ENCODE measurements at places on chromosomes 13 and 19.

- no peak for DNase-seq
These were observed 25.9 kb downstream of the GRIN2D start for GRCh38 chr19:48419158-48419920.

DNA sequence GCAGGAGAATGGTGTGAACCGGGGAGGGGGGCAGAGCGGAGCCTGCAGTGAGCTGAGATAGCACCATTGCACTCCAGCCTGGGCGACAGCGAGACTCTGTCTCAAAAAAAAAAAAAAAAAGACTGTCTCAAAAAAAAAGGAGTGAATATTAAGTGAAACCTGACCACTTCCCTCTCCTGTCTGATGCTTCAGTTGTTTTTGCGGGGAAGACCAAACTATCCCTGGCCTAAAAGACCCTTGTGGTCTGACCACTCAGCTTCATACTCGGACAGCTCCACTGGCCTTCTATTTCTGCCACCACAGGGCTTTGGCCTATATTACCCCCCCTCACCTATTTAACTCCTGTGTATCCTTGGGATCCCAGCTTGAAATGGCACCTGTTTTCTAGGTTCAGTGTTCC is 2.3 kb downstream of the CLASRP start:
- DNase-seq = no peak

DNA sequence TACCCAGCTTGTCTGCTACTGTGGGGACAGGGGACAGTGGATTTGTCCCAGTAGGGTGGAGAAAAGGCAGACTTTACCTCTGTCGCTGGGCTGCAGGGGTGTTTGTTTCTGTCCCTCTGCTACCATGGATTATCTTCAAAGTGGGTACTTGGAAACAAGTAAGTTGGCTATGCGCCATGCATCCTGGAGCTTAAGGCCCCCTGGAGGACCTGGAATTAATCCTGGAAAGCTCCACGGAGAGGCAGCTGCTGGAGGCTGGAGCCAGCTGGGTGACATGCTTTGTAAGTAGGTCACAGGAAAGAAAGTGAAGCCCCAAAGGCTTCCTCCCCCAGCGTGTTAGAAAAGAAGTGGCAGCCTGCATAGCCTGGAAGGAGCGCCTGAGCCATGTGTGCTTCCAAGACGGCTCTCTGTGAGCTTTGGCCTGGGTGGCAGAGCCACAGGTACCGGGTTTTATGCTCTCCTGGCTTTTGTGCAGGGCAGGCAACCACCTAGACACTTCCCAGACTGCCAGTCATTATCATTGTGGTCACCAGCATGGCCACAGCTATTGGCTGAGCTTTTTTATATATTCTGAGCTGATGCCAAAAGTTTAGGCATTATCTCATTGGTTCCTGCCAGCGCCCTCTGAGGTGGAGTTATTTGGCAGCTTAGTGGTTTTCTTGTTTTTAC is 9.5 kb downstream of the B3GLCT start:
- DNase-seq = no peak

- DNase-seq = no peak
These were observed 13.5 kb downstream of the CRYL1 start for GRCh38 chr13:20512042-20512683.

DNA sequence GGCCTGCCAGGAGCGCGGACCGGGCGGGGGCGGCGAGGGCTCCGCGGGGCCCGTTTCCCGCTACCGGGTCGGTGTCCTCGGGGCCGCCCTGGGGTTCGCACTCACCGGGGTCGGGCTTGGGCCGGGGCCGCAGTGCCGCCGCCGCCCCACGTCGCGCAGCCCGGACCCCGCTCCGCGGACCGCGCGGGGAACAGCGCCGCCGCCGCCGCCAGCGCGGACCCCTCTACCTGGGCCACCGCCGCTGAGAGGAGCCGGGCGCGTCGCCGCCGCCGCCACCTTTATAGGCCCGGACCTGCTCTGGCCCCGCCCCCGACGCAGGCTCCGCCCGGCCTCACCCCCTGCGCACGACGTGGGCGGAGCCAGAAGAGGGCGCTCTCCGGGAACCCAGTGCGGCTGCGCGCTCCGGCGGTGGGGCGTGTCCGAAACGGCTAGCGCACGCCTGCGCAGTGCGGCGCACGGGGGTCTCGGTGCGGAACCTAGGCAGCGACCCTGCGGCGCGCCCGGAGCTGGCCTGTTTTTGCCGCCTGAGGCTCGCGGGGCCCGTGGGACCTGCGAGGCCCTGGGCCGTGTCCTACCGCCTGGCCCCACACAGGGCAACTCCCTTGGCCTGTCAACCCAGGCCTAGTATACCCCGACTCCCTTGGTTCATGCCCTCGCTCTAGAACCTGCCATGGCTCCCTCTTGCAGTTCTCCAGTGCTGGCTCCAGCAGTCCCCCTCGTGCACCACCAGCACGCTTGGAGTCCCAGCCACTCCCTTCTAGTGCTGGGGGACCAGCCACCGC is at the start of gene MKNK2:
Gene MKNK2 (minus strand): TSS at position 254 of the 782 bp plus-strand sequence. CDS start 393 bp downstream, outside the sequence.
- peak; percentile 79 for DNase-seq

DNA sequence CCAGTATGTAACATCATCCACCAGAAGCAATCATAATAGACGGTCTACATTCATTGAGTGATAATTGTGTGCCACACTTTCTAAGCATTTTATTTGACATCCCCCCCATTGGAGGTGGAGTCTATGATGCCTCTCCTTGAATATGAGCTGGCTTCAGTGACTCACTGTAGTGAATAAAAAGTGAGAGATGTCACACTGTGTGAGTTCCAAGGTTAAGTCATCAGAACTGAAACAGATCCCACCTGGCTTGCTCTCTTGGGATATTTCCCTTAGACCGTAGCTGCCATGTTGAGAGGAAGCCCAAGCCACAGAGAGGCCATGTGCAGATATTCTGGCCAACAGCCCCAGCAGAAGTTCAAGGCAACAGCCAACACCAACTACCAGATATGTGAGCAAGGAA is 12.6 kb downstream of the RTBDN start:
- no peak for DNase-seq

DNA sequence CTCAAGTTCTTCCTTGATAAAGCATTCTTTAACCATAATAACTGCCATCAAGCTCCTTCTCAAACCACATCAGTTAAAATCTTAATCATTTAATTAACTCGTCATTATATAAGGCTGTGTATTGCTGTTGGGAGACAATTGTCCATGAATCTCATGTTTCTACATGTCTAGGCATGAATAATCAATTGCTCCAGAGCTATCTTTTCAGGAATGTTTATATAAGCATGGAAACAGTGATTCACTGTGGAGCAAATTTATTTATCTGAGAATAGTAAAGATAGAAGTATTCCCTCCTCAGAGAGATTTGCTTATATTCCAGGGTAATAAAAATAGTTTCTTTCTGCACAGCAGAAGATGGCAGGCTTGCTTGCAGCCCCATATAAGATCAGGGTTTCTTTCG is 71.1 kb downstream of the CBY2 start:
- no peak for DNase-seq

DNA sequence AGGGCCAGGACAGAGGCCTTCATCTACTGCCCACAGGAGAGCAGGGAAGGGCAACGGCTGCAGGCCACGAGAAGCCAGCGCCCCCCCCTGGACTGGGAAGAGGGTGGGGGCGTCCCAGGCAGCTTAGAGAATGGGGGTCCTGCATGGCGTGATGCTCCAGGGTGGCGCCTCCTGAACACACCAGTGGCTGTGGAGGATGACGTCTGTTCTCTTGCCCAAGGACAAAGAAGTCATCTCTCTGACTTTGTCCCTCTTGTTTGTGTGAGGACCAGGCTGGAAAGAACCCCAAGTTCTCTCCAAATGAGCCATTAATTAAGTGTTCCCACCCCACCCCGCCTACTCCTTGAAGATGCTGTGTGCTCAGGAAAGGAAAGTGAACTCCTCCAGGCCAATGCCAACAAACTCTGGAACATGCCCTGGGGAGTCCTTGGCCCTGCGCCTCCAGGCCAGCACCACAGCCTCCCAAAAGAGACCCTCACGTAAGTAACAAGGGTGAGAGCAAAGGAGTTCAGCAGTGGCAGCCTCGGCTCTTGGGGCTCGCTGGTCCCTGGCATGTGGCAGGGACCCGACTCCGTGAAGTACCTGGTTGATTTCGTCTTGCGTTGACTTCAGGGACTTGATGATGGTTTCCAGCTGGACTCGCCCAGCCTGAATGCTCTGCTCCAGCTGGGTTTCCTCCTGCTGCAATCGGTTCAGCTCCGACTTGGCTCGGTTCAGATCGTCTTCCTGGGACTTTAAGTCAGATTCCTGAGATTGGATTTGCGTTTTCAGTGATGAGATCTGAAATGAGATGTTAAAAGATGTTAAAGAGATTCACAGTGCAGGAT is 68.4 kb downstream of the EPS15L1 start:
- no peak for DNase-seq

DNA sequence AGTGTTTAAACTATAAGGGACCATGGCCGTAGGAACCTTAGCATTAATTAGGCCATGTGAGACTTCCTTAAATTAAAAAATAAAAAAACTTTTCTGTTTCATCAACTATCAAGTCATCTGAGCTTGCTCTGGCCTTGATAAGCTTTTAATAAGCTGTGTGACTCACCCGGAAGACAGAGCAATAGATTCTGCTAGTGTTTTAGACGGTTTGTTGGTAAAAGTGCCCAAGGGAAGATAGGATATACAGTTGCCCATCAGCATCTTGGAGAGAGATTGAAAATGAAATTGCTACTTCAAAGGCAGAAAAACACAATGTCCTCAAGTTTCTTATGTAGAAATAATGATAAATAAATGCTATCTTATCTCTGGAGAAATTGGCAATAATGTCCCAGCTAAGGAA is 31.2 kb upstream of the RCBTB2 start:
- DNase-seq = no peak

- DNase-seq = no peak
These were observed 4.0 kb downstream of the DDX39A start for GRCh38 chr19:14414926-14415690.

GRCh38 chr19:35783469-35784434 is 8.4 kb downstream of the ARHGAP33 start:
- DNase-seq = no peak

GRCh38 chr19:48560095-48560530 is 8.1 kb downstream of the SULT2B1 start:
- DNase-seq = no peak

DNA sequence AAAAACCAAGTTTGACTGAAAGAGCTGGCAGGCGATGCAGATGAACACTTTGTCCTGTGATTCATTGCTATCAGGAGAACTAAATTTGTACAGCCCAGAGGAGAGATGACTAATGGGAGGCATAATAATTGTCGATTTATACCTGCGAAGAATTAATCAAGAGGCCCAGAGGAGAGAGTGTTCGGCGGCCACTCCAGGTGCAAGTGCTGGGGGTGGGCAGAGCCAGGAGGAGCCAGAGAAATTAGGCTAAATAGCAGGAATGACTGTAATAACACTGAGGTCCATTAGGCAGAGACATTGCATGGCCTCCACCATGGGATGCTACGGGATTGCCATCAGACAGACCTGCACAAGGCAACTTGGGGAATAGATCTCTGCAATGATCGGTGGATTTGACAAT is 107.7 kb upstream of the UQCRFS1 start:
- DNase-seq = no peak

DNA sequence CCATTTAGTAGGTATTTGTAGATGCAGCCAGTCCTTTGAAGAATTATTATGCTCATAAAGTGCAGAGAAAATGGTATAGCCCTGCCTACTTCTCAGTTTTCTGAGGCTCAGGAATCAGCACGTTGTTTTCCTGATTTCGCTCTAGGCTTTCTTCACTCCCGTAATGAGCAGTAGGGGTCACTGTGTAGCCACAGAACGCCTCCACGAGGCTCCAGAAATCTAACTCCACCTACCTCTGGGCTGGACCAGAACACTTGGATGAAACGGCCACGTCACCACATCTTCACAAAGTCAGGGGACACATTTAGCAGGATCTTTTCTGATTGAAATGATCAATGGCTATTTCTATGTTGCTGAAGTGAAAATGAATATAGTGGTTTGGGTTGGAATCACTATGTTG is 49.8 kb upstream of the GTF3A start:
- peak; percentile 64 for DNase-seq

DNA sequence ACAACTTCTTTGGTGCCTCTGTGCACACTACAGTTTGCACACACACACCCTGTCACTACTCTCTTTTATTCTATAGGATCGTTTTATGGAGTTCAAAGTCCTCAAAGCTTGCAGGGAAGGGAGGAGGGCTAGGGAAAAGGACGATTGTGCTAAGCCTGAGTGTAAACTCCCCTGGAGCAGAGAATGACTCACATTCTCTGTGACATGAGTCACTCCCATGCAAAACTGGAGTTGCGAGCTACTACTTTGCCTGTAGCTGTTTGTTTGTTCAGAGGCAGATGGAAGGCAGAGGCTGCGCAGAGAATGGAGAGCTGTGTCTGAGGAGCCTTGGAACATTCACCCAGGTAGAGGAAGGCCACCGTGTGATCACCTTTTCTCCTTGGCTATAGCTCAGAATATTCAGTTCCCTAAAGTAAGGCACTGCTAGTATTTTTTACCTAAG is 80.5 kb upstream of the MBNL2 start:
- peak; percentile 75 for DNase-seq

DNA sequence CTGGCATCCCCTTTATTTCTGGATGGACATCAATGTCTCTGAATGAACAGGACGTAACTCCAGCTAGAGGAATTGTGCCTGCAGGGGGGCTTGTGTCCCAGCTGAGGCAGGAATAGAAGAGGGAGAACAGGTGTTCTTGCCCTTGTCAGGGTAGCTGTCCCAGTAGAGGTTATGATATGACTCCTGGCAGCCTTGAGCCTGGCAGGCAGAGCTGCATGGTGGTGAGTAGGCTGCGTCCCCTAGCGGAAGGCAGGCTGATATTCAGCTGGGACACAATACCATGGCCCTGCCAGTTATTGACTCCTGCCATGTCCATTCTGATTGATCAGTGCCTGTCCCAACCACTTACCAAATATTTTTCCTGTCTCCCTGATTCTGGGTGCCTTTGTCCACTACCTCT is 197.2 kb downstream of the RAP2A start:
- no peak for DNase-seq

DNA sequence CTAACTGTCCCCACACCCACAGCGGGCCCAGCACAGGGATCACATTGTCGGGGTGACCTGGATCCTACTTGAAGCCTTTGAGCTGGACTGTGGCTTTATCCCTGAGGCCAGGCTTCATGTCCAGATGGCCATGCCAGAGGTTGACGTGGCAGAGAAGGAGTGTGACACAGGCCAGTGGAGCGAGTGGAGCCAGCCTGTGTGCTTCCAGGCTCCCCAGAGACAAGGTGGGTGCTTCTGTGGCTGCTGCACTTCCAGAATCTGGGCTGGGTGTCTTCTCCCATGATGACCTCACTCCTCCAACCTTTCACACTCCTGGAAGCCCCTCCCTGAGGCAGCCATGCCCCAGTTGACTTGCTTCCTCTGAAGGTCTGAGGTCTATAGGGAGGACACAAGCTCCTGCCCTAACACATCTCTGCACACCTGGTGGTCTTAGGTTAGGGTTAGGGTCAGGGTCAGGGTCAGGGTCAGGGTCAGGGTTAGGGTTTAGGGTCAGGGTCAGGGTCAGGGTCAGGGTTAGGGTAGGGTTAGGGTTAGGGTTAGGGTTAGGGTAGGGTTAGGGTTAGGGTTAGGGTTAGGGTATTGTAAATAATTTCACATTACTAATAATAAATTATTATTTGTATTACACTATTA is 13.1 kb upstream of the MZF1 start:
- DNase-seq = no peak

- DNase-seq = no peak
These were observed 27.5 kb upstream of the ANKRD10 start for GRCh38 chr13:110942248-110942981.

GRCh38 chr19:53131085-53131590 is 1.6 kb downstream of the ZNF415 start:
- no peak for DNase-seq

Data from HTR-8/SVneo (cell line).